Fibroblast of skin of scalp (primary cell): ENCODE measurements at places on chromosomes 1 and 21.
A peak's percentile ranks its signal among the peaks of the same experiment; 100 is the strongest.

- no peak for DNase-seq
Observed at GRCh38 chr1:227733751-227734545, 1.2 kb downstream of the JMJD4 start.

GRCh38 chr1:7052701-7053100 is 267.4 kb downstream of the CAMTA1 start:
- no peak for DNase-seq

DNA sequence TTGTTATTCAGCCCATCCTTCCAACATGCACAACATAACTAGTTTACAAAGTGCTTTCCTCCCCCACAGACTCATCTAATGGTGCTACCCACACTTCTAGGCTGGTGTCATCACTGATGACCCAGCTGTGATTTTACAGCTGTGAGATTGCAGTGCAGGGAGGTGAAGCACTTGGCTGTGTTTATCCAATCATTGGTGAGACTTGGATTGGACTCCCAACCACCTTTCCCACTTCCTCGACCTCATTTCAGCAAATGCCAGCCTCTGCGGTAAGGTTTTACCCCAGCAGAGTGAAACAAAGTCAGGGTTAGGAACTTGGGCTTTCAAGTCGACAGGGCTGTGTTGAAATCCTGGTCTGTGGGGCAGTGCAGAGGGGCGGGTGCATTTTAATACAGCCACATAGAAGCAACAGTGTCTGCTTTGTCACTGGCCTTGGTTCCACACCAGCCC is 22.1 kb downstream of the ECHDC2 start:
- DNase-seq = no peak

- DNase-seq = peak; percentile 93
Observed at GRCh38 chr1:1890506-1891348, at the start of gene GNB1. Gene GNB1, minus strand, starts transcription at chr1:1891087. Its CDS starts 65,634 bp downstream, at chr1:1825453.

DNA sequence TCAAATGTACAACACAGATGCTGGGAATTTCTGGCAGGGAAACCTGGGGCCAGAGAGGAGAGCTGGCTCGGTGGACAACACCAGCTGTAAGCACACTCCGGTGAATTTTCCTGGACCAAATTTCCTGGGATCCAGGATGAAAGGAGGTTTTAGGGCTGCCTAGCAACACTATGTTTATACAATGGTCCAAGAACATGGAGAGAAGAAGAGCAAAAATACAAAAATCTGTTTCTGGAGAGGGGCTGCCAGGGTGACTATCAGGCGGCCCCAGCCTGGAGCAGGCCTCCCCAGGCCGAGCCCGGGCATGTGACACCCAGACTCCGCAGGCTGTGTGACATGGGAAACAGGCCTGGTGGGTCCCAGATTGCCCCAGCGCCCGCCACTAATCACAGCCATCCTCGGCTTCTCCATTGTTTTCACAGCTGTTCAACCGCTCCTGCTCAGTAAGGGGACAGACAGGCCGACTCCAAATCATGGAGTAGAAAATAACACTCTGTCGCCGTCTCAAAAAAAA is 336.0 kb upstream of the NFIA start:
- peak; percentile 4 for DNase-seq

- DNase-seq = peak; percentile 98
Observed at GRCh38 chr1:60989749-60990713, 92.3 kb upstream of the NFIA start.
